ENCODE measurements at places on chromosomes 13 and 19.
A peak's percentile ranks its signal among the peaks of the same experiment; 100 is the strongest.

DNA sequence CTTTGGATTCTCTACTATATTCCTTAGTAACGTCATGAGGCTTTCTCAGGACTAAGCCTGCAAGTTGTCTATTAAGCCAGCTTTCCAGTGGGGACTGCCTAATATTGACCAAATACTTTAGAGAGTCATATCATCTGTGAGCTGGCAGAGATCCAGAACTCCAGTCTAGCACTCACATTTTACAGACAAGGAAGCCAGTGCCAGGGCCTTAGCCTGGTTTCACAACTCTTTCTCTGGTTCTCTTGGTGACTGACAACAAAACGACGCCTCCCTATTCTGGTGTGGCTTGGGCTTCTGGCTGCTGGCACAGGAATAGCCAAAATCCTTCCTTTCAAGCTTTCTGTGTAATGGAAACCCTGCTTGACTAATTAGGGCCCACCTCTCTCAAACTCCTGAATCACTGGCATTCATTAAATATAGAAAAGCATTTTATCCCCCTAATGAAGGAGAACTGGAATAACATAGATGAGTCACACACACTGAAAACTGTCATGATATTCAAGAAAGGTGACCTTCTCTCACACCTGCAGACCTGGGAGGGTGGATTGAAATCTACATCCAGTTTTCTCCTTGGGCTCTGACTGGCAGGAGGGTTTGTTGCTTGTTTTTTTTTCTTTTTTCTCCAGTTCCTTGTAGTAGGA, 75.2 kb upstream of the UBL3 start:
- no peak for DNase-seq

DNA sequence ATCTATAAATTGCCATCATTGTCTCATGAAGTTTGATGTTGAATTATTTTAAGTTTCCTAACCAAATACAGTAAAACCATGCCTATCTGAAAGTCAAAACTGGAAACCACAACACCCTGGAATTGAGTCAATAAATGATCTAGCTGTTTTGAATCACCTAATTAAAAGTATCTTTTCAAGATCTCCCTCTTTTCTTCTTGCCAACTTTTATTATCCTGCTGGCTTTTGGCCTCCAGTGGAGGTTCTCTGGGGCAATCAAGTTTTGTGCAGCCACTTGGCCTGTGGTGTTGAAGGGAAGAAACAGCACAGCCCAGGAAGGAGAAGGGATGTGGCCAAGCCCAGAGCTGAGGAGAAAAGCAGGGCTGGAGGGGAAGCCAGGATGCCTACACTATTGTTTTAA, 255.4 kb downstream of the COG6 start:
- DNase-seq = no peak

DNA sequence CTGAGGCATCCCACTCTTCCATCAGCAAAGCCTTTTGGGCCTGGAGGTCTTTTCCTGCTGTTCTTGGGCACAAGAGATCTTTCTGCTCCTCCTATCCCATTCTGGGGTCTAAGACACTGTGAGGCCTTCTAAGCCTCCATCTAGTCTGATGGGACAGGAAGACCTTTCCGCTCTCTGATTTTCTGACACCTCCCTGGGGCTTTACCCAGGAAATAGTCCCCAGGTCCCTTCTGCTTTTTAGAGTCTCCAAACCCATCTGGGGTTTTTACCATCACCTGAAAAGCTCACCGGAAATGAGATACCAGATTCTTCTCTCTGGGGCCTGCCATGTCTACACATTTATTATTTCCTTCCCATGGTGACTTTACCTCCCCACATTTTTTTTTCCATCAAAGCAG, 21.1 kb downstream of the CLEC17A start:
- no peak for DNase-seq

DNA sequence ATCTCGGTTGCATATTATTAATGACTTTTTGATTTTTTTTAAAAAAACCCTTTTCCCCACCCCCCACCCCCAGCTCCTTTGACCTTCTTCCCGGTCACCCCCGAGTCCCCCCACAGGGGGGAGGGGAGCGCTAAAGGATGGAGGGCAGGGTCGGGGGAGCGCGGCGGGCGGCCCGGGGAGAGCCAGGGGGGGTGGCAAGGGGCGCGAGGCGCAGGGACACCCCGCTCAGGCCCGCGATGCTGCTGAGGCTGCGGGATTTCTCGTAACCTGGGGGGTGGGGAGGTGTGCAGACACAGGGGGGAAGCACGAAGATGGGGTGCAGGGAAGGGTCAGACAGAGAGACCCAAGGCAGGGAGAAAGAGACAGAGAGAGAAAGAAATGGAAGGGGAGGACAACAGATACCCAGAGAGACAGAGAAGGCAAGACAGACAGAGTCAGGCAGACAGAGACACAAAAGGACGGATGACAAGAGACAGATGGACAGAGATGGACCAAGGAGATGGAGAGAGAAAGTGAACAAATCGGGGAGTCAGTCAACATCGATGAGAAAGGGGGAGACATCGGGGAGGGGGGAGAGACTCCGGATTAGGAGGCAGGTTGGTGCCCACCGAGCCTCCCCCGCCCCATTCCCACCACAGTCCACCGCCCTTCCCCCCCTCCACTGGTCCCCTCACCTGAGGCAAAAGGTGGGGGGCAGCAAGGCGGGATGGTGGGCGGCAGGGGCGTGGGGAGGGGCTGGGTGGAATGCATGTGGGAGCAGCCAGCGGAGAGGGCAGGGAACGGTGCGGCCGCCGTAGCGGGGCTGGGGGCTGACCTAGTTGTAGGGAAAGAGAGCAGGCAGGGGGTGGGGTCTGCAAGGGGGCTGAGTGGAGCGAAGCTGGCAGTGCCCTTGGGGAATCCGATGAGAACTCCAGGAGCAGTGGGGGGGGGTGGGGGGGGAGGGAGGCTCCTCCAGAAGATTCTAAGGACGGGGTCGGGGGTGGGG, 14.2 kb downstream of the KCNC3 start:
- no peak for DNase-seq

GRCh38 chr13:34939771-34940170, 2.3 kb upstream of the NBEA start:
- no peak for DNase-seq

DNA sequence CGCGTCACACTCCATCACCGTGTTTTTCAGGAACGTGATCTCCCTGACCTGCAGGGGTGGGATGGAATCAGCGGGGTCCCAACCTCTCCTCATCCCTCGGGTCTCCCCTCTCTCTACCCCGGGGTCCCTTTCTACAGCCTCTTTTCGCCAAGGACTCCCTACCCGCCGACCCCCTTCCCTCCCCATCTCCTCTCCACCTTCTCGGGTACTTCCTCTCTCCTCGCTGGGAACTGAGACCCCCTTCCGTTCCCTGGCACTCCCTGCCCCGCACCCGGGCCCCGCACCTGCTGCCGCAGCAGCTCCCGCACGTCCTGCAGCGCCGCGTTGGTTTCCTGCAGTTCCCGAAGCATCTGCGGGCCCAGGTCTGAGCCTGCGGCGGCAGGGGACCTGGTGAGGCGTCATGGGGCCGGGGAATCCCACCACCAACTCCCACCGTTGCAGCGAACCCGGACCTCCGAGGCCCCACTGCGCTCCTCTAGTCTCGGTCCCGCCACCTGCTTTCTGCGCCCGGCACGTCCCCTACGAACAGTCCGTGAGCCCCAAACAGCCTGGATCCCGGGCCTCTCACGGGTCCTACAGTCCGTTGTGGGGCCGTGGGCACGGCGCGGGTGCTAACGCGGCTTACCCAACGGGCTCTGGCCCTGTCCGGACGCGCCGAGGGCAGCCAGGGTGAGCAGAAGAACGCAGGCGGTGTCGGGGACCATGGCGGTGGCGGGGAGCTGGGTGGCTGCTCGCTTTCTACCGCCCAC, at the start of gene COMP:
TSS of gene COMP (minus strand) at position 740 of the 749 bp plus-strand sequence. CDS start at position 704, 36 bp downstream.
- DNase-seq = no peak

DNA sequence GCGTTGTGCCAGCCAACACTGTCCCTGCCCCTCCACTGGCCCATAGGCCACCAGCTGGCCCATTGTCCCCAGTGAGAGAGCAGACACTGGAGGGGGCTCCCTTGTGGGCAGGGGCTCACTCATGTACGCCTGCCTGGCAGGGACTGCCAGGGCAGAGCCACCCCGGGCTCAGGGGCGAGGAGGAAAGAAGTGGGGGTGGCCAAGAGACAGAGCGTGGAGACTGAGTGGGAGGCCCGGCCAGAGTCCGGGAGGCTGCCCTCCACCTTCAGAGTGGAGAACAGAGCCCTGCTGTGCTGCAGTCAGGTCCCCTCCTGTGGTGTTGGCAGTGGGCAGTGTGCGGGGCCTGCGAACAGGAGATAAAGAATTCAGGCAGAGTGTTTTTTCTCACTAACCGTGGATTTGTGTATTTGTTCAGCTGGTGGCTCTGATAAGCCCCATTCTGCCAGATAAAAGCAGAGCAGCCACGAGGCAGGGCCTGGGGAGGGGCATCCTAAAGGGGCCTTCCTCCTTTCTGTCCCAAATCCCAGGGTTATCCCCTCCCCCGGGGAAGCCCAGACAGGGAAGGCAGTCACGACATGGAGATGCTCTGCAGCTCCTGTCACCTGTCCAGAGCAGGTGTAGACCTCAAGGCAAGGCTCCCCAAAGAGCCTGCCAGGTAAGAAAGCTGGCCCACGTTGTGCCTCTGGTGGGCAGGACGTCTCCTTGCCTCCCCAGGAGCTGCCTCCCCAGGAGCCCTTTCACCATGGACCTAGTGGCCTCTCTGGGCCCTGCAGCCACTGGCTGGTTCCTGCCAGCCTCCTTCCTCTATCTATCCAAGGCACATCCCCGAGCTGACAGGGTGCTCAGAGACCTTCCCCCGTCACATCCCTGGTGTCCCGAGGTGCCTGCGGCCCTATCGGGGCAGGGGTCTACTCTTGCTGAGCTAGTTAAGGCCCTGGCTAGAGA, 33.0 kb downstream of the LYL1 start:
- DNase-seq = no peak

DNA sequence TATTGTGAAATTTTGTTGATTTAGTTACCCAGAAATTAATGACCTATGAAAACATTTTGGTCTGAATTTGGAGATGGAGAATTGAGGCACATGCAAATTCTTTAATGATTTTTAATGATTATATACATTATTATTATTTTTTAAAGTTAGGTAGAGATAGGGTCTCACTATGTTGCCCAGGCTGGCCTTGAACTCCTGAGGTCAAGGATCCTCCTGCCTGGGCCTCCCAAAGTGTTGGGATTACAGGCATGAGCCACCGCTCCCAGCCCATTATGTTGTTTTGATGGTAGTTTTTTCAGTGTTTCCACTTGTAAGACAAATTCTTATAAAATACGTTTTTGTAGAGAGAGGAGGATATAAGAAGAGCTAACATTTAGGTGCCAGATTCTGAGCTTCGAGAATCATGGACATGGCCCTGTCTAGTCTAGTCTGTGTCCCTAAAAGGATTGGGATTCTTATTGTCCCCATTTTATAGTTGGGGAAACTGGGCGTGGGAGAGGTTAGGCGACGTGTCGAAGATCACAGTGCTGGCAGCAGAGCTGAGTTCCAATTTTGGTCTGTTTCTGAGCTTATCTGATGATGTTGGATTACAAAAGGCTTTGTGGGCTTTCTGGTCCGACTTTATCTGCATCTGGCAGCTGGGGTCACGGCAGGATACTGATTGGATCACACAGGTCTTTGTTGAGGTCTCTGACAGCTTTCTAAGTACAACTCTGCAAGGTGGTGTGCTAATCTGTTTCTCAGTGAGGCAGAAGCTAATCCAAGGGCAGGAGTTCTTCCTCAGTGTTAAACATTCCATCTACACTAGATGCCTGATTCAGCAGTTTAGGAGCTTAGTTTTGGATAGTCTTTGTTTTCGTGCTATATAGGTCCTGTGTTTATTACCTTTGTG, 7.5 kb upstream of the WDR88 start:
- DNase-seq = peak; percentile 72

- no peak for DNase-seq
These were observed 265.0 kb downstream of the FGF14 start for GRCh38 chr13:102136735-102137296.

GRCh38 chr13:91189506-91189905, 158.0 kb upstream of the MIR17HG start:
- no peak for DNase-seq

DNA sequence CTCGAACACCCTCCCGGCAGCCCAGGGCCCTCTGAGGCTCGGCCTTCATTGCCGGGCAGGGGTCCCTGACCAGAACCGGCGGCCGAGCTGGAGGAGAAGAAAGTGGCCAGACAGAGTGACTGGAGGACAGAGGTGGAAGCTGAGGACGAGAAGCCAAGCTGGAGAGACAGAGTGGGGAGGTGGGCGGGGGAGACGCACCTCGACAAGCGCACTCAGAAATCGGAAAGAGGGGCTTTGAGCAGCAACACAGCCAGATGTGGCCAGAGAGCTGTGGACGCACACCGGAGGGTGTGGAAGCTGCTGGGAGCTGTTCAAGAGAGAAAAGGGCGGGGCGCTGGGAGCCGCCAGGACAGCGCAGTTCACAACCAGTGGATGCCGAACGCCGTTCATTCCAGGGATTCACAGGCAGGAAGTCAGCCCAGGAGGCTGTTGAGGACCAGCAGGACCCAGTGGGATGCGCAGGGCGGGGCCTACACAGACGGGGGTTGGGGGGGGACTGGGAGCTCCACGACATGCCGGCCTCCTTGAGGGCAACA, 28.2 kb upstream of the C13orf46 start:
- peak; percentile 74 for DNase-seq

GRCh38 chr13:46106839-46107371, 2.1 kb upstream of the CPB2 start:
- DNase-seq = no peak

DNA sequence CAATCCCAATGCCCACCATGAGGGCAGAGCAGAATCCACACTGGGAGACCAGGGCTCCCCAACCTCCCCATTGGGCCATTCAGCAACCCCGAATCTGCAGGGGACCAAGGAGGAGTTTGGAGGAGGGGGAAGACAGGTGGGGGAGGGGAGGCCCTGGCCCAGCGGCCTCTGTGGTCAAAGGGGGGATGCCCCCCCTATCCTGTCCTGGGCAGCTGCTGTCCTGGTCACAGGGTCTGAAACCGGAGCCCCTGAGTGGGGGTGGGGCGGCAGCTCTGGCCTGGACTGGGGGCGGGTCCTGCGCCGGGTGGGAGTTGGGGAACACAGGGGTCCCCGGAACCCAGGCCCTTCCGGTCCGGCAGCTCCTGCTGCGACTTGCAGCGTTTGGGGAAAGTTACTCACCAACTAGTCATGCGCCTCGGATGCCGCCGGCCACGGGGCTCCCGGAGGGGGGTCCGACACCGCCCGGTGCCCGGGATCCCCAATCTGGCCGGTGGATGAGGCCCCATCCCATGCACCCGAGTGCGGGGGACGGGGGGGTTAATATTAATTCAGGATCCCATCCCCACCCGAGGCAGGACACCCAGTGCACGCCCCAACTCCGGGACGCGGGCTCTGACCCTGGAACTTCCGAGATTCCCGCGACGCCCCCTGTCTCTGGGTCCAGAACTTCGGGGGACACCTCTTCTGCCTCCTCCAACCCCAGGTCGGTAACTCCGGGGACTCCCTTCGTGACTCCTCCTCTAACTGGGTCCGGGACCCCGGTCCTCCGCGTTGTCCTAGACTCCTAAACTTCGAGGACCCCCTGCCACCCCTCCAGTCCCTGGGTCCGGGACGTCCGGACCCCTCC, 872 bp downstream of the HOMER3 start:
- DNase-seq = no peak
